CD8-positive, alpha-beta memory T cell (primary cell): ENCODE measurements at places on chromosomes 12 and 14.

GRCh38 chr14:94036313-94037167 lies 10.4 kb downstream of the OTUB2 start:
- DNase-seq: peak; percentile 80

- DNase-seq: no peak
Measured at GRCh38 chr12:121444842-121445202, 44.9 kb downstream of the RNF34 start.

DNA sequence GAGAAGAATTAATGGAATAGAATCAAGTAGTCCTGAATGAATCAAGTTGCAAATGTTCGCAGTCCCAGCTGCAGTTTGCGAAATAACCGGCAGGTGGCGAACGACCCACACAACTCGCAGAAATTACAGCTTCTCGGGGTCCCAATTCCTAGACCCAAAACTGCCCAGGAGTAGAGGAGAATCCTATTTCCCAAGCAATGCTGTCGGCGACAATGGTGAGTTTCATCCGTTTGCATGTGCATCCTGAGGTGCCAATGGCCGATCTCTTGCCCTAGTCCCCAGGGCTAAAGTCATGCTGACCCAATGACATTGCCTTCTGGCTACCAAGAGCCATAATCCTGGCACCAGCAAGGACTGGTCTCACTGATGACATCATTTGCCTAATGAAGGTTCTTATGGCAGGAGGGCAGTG lies 8.5 kb upstream of the ASCL1 start:
- DNase-seq: peak; percentile 11

DNA sequence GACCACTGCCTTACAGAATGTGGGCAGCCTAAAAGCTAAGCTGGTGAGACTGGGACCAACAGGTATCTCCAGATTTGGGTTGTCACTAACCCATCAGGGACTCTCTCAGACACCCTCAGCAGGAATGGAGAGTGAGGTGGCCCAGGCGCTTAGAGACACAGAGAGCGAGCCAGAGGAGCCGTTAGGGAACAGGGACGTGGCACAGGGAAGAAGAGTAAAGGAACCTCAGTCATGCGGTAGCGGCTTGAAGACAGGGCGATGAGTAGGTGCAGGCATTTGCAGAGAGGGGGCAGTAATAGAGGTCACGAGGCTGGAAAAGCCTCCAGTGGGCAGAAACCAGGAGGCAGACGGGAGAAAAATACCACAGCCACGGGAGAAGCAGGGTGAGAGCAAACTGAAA lies 158.0 kb upstream of the CCND2 start:
- DNase-seq: no peak

DNA sequence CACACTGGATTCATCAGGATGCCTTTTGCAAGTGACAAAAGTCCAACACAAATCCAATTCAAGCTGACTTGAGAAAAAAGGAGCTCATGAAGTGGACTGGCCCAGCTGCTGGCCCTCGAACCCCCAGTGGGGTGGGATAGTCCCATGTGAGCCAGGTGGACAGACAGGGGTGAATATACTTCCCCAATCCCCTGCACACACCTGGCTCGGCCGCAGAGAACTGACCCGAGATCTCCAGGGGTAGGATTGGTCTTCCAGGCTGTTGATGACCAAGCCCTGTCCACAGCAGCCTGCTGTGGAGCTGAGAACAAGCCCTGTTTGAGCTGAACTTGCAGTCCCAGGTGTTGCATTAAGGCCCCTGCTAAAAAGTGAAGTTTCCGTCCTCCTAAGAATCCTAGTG lies 56.2 kb downstream of the TPCN1 start:
- DNase-seq: no peak

DNA sequence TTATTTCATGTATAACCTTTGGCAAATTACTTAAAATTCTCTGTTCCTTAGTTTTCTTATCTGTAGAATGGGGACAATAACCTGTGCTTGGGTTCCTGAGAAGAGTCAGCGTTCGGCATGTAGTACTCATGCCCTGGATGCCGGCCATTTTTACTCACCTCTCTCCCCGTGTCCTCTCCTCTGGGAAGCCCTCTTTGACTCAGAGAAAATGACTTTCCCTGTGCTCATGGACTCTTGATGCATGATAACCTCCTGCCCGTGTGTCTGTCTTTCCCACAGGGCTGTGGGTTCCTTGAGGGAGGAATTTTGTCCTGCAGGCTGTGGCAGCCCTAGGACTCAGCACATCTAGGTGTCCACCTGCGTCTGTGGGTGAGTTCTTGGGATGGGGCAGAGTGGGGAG lies 5.8 kb upstream of the C1RL start:
- DNase-seq: no peak

DNA sequence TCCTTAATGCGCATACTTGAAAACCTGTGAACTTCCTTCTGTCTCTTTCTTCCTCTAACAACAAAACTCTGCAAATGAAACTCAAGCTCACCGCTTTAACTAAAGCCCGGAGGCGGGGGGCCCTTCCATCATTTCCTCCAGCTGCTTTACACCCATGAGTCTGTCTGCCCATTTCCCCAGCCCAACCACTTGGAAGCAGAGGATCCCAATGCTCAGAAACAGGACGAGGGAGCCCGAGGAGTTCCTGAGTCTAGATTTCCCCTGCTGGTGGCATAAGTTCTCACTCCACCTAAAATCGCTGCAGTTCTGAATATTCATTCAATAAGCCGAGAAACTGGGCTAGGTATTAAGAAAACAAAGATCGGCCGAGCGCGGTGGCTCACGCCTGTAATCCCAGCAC lies 30.8 kb downstream of the GPR19 start:
- DNase-seq: no peak
